ENCODE measurements at places on chromosomes 16 and 17.

DNA sequence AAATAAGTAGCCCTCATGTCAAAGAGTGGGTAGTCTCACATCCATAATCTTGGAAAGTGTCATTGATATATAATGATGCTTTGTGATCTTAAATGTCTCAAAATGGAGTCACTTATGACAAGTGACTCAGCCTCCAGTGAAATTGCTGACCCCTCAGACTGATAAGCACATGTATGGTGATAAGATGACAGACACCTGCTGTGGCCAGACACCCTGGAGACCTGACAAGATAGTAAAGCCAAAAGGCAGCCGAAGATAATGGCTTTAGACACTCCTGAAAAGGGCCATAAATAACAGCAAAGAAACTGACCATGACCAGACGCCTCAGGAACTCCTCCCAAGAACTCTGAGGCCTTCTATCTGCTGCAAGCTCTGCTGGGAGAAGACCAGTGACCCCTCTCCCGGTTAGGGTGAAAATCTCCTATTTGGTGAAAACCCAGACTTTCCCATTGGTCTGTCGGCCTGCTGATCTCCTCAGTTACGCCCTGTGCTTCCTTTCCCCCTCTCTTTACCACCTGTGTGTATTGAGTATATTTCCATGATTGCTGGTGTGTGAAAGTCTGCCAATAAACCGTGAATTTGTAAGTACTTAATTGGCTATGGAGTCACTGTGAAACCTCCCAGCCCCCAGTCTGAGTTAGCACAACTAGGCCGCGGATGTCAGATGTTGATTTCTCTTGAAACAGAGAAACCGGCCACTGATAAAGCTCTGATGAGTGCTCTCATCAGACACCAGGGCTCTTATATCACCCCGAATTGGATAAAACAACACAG lies 226.7 kb upstream of the MYOCD start:
- DNase-seq = no peak

- no peak for DNase-seq
Observed at GRCh38 chr16:82011199-82011641, at the start of gene SDR42E1. TSS of gene SDR42E1 (minus strand) at chr16:82011470. CDS start at chr16:82000858, 10,612 bp downstream.

DNA sequence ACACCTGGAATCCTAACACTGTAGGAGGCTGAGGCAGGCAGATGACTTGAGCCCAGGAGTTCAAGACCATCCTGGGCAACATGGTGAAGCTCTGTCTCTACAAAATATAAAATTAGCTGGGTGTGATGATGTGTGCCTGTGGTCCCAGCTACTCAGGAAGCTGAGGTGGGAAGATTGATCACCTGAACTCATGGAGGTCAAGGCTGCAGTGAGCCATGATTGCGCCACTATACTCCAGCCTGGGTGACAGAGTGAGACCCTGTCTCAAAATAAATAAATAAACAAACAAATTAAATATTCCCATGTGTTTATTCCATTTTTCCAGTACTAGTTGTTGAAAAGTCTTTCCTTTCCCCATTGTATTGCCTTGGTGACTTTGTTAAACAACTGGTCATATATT lies 74.8 kb upstream of the DNAH17 start:
- no peak for DNase-seq

GRCh38 chr17:35315971-35316370 lies 57.5 kb downstream of the SLFN11 start:
- no peak for DNase-seq

- no peak for DNase-seq
Observed at GRCh38 chr16:84774810-84775209, 45.0 kb upstream of the CRISPLD2 start.

DNA sequence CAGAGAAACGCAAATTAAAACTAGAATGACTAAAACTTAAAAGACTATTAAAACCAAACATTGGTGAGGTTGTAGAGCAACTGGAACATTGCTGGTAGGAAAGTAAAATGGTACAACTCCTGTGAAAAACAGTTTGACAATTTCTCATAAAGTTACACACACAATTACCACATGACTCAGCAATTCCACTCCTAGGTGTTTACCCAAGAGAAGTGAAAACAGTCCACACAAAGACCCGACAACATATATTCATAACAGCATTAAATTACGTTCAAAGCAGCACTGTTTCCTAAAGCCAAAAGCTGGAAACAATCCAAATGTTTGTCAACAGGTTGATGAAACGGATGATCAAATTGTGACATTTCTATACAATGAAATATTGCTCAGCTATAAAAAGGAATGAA lies 26.5 kb upstream of the ALOX12 start:
- DNase-seq = no peak

- DNase-seq = peak; percentile 54
Observed at GRCh38 chr16:11915114-11915643, 577 bp downstream of the GSPT1 start.

- no peak for DNase-seq
Observed at GRCh38 chr17:81035521-81036196, 708 bp downstream of the BAIAP2 start.

GRCh38 chr16:29676989-29677785 lies 1.8 kb upstream of the QPRT start:
- DNase-seq = no peak

DNA sequence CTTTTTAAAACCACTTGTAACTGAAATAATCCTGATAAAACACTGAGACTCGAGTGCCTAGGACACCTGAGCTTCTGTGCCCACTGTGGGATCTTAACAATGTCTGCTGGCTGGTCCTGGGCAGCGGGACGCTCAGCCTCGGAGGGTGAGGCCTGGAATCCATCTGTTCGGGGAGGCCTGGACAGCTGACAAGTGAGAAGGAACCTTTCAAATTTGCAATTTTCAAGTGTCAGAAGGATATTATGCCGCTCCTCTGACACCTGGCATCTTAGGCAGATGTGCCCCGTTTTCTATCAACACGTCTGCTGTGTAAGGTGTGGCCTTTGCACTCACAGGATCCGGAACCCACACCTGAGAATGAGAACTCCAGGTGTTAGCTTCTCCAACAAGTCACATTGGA lies 33.1 kb upstream of the C16orf78 start:
- DNase-seq = no peak

DNA sequence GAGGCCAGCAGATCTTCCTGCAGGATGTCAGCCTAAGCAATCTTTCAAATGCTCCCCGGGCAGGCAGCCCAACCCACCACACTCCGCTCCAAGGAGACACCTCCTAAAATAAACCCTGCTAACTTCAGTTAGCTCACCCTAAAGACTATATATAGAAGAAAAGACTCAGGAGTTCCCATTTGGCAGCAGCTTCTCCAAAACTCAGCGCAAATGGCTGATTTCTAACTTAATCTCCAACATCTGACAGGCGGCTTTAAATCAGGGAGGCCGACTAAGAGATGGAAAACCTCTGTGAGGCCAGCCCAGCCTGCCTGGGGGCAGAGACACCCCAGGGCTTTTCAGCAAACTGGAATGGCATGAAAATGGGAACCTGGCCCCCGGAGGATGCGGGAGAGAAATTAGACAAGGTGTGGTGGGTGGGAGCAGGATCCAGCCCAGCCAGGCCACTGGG lies 91.6 kb downstream of the XYLT1 start:
- DNase-seq = no peak

DNA sequence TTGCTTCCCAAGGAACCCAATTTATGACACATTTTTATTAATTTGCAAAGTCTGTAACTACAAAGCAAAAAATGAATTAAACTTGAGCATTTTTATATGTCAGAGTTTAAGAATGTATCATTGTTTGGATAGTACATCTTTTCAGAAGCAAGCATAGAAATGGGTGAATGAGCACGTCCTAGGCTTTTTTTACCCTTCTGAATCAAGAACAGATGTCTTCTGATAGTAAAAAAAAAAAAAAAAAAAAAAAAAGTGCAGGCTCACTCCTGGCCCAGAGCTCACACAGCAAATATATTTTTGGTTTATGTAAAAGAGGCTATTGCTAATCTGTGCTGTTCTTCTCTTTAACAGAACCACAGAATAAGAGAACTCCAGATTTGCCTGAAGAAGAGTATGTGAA lies 6.3 kb downstream of the TERF2IP start:
- DNase-seq = no peak

GRCh38 chr17:17216236-17216635 lies 10.1 kb upstream of the PLD6 start:
- DNase-seq = no peak

DNA sequence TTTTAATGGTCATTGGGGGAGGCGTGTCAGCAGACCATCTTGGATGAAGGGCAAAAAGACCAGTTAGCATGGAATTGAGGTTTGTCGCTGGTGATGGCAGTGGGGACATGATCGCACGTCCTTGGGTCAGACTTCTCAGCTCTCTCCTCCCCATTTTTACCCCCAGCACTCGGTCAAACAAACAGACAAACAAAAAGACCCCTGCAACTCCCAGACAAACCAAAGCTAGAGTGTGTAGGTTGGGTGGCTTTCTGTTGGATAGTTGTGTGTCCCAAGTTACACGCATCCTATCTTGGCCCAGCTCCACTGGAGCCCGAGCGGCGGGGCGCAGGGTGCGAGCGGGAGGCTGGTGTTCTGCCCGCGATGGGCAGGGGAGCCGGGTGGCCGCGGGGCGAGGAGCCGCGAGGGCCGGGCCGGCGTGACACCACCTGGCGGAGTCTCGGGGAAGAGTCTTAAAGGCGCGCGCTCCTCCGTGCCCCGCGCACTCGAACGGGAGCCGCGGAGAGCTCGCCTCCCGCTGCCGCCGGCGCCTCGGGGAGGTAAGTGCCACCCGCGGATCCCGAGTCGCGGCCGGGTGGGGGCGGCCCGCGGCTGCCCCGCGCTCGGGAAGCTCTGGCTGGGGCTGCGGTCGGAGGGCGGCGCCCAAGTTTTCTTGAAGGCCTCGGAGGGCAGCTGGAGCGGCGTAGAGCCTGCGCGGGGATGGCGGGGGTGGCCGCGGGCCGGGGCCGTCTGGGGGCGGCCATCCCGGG lies 18.5 kb upstream of the NTN1 start:
- DNase-seq = no peak

All from substantia nigra (tissue), 51 donors.